ENCODE measurements at places on chromosomes 6 and 20. TPM values are rescaled to one million over a fixed set of nuclear protein-coding genes. Genes with fewer than 3 reads are reported as not detected.

PARD6B gene
- 31.1 TPM for total RNA-seq

LY86 gene
- 2.1 TPM for total RNA-seq

AGPAT4 gene
- 26.3 TPM for total RNA-seq

ADA gene
- 5.7 TPM for total RNA-seq

ZSCAN12 gene
- 26.1 TPM for total RNA-seq

SS18L1 gene
- 35.3 TPM for total RNA-seq

PAK5 gene
- total RNA-seq: 12.2 TPM

RSPH9 gene
- total RNA-seq: 1.7 TPM

SLC22A1 gene
- 0.27 TPM for total RNA-seq

ELOVL4 gene
- 35.3 TPM for total RNA-seq

CRISP2 gene
- total RNA-seq: 0.55 TPM

DEFB132 gene
- total RNA-seq: not detected
